ENCODE measurements at places on chromosomes 6 and 20.

DNA sequence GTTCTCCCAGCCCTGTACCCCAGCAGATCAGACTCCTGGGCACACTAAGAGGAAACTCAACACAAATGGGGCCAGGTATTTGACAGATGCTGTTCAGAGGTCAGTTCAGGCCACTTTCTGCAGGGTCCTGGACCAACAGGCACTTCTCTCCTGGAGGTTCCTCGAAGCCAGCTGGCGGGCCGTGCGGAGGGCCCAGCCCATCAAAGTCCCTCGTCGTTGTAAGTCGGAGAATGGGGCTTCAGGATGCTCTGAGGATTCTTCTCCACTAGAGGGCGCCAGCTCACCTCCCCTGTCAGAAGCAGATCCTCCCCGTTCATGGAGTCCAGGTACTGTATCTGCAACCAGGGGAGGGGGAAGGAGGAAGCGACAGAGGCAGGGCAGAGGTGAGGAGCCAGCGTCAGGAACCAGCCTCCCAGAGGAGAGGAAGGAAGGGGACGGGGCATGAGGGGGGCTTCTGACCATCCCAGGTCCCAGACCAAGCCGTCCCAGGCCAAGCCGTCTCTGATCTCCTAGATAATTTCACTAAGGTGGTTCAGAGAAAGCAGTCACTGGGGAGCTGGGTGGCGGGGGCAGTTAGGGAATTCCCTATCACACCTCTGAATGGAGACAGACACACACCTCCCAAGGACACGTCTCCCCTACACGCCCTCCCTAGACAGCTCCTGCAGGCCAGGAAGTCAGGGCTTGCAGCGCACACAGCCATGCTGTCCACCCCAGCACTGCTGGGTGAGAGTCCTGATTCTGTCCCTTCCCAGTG, 11.7 kb upstream of the FAM83C start:
- peak; percentile 86 for DNase-seq

DNA sequence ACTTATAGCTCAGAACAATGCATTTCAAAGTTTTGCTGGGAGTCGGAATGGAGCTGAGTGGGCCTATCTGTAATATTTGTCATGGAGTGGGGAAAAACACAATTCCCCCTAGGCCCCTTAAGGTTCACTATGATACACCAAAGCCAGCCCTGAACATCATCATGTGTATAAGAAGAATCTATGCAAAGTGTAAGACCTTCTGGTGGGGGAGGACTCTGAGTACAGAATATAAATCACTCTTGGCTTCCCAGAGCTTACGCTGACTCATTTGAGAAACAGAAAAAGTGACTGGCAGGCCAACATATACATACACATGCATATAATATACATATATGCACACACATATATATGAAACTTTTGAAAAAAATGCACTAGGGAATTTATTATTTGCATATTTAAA, 54.1 kb upstream of the UBR2 start:
- no peak for DNase-seq

DNA sequence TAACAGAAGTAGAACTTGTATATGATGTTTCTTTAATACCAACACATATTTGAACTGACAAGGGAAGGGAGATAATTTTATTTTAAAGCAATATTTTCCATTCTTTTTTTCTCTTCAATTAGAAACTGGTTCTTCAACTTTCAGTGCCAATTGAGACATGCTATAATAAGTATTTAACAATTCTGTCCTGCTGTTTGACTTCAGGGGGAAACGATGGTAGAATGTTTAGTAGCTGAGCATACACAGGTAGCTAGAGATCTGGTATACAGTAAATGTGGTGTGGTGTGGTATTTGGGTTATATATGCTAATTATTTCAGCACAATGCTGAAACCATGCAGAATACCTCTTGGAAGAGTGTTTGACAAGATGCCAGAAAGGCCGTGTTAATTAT, 156.9 kb downstream of the ARID1B start:
- DNase-seq = no peak

DNA sequence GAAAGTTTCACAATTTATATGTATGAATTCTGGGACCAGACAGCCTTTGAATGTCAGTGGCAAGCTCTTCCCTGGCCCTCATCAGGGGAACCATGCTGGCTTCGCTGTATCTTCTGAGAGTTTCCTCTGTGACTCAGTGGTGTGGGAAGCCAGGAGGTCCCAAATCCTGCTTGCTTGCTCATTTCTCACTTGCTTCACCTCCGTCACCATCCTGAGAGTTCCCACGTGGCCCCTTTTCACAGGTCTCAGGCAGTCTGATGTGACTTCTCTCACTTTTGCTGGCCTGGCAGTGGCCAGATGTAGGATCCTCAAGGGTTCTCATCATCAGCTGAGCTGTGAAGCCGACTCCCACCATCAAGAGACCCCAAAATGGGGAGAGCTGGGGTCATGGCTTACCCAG, 28.4 kb upstream of the RIN2 start:
- DNase-seq = no peak

DNA sequence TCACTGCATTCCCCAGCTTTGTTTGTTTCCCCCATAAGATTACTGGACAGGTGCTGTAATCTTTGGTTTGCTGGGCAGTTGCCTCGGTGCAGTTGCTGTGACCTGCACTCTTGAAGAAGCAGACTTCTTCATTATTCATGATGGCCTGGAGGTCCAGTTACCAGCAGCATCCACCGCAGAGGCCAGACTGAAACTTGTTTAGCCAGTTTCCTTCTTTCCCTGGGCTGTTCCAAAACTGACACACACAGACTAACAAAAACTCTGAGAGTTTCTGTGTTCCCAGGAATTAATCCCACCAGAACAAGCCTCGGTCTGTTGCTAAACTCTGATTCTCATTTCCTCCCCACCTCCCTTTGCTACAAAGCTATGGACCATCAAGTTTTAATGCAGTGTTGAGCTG, 144.1 kb downstream of the QRSL1 start:
- DNase-seq = no peak

DNA sequence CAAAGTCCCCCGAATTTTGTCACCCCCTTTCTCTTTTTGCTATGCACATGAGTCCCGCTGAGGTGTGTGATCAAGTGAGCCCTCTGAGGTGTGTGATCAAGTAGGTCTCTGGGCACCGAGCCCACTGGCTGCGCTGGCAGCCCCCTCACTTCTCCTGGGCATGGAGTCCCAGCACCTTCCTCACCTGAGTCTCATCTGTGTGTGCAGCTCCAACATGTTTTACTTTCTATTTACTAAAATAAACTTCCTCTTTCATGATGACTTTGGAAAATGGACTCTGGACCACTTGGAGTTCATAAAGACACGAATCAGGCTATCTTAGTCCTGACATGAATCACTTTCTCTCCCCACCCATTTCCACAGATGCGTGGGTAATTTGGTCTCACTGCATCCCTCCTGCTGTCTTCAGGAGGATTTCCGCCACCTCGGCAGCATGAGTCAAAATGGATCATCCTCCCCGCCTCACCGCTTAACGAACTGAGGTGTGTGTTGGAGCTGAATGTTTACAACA, 39.8 kb downstream of the PRDM1 start:
- peak; percentile 27 for DNase-seq

DNA sequence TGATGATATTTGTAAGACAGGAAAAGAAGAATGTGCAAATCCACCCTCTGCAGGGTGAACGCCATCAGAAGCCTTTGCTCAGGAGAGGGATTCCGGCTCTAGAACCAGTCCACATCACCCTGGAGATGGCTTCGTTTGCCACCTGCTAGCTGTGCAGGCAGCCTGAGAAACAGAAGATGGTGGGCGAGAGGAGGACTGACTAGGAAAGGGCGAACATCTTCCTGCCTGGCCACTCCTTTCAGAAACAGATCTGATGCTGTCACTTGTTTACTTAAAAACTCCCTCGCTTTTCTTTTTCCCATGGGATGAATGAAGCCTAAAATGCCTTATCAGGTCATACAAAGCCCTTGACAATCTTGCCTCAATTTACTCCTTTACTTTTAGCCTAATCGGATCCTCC, 1.2 kb downstream of the PTPRA start:
- DNase-seq = peak; percentile 38

- no peak for DNase-seq
These were observed 73.5 kb downstream of the PHF3 start for GRCh38 chr6:63709148-63709547.

DNA sequence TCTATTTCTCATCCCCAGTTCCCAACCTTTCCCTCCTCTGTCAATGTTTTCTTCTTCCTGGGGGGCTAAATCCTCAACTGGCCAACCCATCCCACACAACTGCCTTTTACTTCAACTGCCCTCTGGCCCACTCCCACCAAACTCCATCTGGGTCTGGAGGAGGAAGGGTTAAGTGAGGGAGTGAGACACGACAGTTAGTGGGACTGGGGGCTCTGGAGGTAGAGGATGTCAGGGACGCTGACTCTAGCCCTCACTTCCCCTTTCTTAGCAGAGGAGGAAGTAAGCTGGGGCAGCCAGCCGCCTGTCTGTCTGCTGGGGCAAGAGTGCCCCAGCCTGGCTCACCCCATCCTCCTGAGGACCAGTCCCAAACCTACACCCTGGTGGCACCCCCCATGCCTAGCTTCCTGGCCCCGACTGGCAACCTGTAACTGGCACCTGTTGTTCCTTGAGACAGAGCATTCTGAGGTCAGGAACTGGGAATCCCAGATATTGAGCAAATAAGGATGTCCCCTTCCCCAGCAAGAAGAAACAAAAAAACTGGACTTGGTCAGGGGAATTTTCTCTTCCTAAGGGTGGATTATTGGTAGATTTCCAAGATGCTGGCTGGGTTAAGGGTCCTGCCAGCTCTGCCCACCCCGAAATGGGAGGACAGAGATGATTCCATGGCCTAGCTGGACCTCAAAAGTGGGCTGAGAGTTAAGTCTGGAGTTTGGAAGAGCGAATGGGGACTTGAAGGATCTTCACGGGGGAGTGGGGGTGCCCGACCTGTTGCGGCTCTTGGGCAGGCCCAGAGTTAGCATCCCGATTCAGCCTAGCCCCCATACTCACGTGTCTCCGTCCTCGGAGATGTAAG, 971 bp downstream of the NFKBIE start:
- DNase-seq = peak; percentile 86

GRCh38 chr20:2545594-2545993, 9.2 kb downstream of the TMC2 start:
- DNase-seq = no peak
